Eye (tissue), 1 donor: ENCODE measurements at places on chromosomes 3 and 15.

DNA sequence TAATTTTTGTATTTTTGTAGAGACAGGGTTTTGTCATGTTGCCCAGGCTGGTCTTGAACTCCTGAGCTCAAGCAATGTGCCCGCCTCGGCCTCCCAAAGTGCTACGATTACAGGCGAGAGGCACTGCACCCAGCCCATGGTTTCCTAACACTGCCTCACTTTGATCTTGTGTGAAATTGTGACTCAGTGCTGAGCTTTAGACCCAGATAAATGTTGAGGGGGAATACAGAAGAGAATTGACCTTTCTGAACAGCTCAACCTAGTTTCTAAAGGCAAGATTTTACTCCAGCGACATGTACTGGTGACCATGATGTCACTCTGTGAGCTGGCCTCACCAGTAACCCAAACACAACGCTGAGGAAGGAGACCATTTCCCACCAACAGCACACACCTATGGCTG, 73.5 kb downstream of the ATP1B3 start:
- DNase-seq: no peak

DNA sequence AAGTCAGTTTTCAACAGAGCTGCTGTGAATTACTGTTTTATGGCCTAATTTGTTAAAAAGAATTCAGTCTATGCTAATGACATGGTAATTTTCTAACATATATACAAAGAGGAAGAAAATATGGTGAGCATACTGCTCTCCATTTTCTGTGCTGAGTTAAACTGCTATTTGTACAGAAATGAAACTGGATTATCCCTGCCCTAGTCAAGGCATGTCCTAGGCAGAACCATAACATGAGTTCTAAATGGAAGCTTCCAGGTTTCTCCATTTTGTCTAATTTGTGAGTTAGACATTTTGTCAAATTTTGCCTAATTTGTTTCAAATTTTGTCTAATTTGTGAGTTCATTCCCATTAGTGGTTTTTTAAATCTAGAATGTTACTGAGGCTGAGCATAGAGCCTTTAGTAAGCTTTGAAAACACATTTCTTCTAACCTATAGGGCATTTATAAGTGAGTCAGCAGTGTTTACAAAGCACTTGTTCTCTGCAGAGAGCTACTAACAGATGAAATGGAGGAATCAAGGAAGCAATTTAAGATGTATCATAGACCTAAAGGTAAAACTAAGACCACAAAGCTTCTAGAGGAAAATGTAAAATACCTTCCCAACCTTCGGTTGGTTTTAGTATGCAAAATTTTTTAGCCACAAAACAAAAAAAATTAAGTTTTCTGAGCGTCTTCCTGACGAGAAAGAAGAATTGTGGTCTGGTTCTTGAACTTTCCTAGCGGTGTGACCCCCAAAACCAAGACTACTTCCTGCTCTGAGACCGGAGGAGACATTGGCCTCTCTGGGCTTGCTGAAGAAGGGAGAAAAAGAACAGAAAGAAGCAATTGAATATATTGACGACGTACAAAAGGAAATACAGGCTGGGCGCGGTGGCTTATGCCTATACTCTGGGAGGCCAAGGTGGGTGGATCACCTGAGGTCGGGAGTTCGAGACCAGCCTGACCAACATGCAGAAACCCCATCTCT, 9.8 kb downstream of the P2RY14 start:
- no peak for DNase-seq

- DNase-seq: no peak
Measured at GRCh38 chr3:157131861-157132260, 28.1 kb downstream of the CCNL1 start.

DNA sequence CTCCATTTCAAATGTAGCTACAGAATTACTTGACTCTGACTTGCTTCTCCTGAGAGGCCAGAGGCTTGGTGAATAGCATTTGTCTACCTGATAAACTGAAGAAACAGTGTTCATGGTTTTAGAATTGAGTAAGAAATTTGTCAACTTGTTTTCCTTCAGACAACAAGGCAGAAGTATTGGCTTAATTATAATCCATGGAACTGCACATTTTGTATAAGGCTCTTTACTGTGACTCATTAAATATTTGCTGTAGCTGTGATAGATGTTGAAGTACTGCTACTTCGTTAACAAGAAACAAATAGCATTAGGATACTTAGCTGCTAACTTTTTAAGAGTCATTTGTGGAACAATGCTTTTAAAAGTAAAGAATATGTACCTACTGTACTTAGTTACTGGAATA, 4.6 kb downstream of the UNC13C start:
- no peak for DNase-seq

DNA sequence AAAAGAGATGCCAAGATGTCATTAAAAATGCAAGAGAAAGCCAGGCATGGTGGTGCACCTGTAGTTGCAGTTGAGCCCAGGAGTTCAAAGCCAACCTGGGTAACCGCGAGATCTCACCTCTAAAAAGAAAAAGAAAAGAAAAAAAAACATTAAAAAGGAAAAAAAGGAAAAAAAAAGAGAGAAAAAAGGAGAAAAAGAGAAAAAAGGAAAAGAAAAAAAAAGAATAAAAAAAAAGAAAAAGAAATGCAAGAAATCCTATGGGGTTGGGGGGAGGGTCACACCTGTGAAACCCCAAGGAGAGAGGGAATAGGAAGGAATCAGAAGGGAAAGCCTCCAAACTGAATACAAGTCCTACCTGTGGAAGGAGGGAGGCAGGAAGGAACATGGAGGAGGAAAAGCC, 5.2 kb upstream of the SUMF1 start:
- DNase-seq: no peak

GRCh38 chr3:140388202-140388922, 289.5 kb upstream of the TRIM42 start:
- DNase-seq: no peak

DNA sequence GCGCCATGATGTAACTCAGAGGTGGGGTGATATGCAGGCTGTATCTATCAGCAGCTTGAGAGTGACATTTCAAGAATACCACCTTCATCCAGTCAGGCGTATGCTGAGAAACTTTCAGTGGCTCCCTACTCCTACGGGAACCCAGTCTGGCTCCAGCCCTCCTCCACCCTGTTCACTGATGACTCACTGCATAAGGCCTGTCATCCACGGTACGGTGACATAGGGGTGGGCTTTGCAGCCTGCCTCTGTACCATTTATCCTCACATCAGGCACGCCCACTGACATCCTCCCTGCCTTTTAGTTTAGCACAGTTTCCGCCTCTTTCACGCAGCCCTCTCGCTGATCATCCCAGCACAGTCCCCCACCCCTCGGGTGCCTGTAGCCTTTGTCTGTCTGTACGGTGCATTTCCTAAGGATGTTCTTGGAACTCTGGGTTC, 11.7 kb downstream of the PXYLP1 start:
- no peak for DNase-seq

- DNase-seq: no peak
Measured at GRCh38 chr3:172270557-172271166, 177.6 kb downstream of the GHSR start.

GRCh38 chr15:61175024-61175423, 54.1 kb downstream of the RORA start:
- DNase-seq: peak; percentile 24

- DNase-seq: no peak
Measured at GRCh38 chr3:52930748-52931147, 33.4 kb upstream of the STIMATE start.

DNA sequence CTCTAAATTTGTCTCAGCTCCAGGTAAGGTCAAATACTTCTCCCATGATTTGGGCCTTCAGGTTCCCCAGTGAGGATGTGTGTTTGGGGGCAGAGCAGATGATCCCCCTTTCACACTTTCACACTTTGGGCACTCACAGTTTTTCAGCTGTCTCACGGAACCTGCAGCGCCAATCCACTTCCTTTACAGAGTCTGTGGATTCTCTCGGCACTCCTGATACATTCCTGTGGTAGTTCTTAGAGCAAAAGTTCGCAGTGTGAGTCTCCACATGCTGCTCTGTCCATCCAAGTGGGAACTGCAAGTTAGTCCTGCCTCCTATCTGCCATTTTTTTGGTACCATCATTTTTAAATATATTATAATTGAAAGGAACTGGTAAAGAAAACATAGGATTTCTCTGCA, 20.2 kb upstream of the CPOX start:
- no peak for DNase-seq

GRCh38 chr3:47377186-47377585, 3.6 kb upstream of the PTPN23 start:
- DNase-seq: no peak

- DNase-seq: no peak
Measured at GRCh38 chr3:133983576-133984560, 45.9 kb downstream of the SLCO2A1 start.

DNA sequence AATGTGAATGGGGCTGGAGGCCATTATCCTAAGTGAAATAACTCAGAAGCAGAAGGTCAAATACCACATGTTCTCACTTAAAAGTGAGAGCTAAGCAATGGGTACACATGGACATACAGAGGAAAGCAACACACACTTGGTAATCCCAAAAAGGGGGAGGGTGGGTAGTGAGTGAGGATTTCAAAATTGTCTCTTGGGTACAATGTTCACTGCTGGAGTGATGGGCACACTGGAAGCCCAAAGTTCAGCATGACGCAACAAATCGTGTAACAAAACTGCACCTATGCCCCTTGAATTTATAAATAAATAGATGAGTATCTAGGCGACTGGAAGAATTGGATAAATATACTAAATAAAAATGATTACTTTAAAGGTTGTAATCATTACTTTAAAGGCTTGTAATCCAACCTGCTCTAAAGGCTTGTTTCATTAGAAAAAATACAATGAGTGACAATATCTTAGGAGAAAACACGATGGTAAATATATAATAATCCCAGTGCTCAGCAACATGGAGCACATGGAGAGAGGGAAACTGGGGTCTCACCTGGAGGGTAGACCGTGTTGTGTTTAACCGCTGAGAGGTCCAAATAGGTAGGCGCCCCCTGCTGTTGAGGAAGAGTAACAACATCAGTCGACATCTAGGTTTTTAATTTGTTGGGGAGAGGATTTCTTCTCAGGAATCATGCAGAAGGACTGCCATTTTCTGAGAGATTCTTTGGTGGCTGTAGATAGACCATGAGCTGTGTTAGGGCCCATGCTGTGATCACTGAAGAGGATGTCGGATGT, 78.5 kb upstream of the ROBO1 start:
- DNase-seq: no peak

DNA sequence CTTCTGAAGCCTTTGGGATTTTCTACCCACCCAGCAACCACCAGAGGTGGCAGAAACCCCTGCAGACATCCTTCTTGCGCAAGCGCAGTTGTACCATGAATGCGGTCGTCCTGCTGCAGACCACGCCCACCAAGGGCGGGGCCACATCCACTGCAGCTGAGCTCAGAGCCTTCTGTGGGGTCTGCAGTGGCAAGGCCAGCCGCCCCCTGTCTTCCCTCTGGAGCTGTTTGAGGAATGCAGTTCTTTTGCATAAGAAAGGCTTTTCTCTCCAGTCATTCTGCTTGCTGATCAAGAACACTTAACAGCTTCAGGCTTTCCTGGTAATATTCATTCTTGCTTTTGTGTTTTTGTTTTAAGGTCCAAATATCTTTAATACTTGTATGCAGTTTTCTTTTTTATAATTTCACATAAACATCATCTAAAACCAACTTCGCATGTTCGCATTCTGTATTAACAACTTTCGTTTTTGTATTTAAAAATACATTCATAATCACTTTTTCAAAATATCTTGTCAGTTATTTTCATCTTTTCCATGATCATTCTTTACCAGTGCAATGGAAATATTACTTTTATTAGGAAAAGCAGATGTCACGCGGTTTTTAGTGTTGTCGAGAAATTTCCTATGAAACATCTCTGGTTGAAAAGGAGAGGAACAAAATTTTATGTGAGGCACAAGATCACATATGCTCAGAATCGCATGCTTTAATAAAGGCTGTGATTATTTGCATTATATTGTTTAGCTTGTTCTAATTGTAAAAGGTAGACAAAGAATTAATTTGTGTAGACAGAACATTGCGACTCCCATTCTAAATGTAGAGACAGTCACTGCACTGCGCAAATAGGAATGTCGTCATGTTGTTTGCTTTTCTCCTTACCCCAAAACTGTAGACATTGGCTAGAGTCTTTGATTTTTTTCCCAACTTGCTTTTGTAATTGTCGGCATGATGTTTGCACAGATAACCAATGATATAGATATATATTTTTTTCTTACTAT, 98.1 kb upstream of the SNRPN start:
- DNase-seq: peak; percentile 94

DNA sequence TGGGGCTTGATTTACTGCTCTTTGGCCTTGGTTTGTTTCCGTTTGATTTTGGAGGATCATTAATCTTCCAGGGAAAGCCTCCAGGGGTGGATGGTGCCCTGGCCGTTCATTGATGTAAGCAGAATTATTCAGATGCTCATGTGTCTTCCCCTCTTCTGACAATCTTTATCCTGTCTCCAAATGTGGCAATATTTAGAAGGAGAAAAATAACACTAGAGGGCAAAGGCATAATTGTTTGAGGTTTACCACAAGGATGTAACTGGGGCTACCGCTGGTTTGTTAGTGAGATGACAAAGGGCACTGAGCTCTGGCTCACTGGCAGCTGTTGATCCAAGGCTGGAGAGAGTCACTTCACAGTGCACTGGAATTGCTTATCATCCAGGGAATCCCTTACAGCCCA, 18.2 kb upstream of the PLCL2 start:
- DNase-seq: no peak

GRCh38 chr3:184259878-184260723, 1.3 kb downstream of the CAMK2N2 start:
- DNase-seq: peak; percentile 63

GRCh38 chr15:85673326-85673725, 121.4 kb downstream of the KLHL25 start:
- DNase-seq: no peak

GRCh38 chr3:9808345-9809037, 1.6 kb upstream of the TTLL3 start:
- DNase-seq: peak; percentile 37

DNA sequence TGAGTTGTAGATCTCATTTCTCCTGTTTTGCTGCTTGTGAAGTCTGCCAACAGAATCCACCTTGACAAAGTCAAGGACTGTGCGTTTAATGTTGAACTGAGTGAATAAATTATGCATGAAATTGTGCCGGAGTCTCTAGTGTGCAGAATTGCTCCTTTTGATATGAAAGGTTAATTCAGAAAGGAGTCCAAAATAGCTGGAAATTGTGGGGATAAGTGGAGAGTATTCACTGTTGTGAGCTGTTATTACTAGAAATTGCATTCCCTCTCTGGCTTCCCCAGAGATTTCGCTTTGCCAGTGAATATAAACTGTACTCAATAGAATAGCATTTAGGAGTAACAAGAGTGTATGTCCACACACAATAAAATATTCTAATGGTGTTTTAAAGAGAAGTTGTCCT, 43.1 kb downstream of the SAMMSON start:
- no peak for DNase-seq

- no peak for DNase-seq
Measured at GRCh38 chr15:89161666-89162065, 59.7 kb downstream of the RLBP1 start.
